ENCODE measurements at places on chromosomes 11 and 22.

- no peak for DNase-seq
Observed at GRCh38 chr11:97019754-97020153, 629.9 kb downstream of the JRKL start.

DNA sequence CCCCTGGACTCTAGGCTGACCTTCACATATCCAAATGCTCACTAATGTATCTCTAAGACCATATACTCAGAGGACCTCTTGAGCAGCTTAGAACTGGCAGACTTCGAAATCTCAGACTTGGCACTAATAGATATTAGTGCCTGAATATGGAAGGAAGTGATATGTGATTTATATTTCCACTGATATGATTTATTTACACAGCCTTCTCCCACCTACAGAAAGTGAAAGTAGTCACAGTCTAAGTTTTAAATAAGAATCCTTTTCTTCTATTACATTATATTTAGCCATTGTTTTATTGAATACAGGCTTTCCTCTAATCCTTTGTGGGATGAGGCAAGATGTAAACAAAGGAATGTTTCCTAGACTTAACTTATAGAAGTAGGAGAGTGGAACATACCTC, 6.7 kb upstream of the NAV2 start:
- DNase-seq, result no peak

- DNase-seq, result no peak
Observed at GRCh38 chr22:27474711-27475547, 326.6 kb downstream of the MN1 start.

GRCh38 chr11:68891351-68891948, 12.2 kb downstream of the MRPL21 start:
- no peak for DNase-seq

- DNase-seq, result no peak
Observed at GRCh38 chr22:22820076-22820475, 67.5 kb upstream of the IGLL5 start.

DNA sequence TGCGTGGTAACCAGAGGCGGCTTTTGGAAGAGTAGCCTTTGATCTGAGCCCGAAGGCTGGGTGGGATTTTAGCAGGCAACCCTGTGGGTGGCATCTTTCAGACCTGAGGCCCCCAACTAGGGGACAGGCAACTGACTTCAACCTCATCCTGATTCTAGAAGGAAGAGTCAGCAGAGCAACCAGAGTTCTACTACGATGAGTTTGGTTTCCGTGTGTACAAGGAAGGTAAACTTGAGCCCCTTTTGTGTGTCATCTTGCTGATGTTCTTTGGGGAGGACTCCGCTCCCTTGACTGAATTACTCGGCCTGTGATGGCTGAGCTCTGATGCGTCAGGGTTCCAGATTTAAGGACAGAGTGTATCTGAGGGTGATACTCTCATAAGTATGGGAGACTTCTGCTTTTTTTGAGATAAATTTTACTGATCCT, 31.6 kb downstream of the SGSM3 start:
- DNase-seq, result no peak

DNA sequence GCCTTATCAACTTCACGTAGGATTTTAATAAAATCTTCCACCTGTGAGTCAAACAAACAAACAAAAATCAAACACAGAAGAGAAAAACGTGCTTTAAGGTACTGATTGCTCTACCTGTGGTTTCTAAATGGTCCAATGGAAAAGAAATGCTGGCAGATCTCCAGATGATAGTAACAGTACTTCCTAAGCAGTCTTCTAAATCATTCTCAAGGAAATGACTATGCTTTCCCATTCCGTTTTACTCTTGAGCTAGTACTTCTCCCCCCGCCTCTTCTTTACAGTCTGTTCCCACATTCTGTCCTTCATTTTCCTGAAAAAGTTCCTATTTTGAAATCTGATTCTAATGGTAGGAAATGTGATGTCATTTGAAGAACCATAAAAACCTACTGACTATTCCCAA, 25.4 kb downstream of the SAAL1 start:
- DNase-seq, result no peak

GRCh38 chr11:28730336-28730735, 622.1 kb downstream of the METTL15 start:
- DNase-seq, result no peak

DNA sequence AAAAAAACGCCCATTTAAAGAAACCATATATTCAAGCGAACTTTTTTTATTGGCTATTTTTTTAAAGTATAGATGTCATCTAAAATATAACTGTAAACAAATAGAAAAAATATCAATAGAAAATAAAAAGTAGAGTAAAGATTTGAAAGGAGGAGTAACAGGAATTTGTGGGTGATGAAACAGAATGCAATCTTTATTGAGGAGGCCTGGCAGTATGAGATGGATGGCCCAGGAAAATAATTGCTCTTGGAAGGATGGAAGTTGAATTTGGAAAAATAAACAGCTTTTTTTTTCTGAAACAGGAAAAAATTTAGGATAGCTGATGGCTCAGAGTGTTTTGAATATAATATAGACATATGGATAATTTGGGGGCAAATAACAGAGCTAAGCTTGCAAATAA, 219.0 kb downstream of the CASP12 start:
- DNase-seq, result no peak

DNA sequence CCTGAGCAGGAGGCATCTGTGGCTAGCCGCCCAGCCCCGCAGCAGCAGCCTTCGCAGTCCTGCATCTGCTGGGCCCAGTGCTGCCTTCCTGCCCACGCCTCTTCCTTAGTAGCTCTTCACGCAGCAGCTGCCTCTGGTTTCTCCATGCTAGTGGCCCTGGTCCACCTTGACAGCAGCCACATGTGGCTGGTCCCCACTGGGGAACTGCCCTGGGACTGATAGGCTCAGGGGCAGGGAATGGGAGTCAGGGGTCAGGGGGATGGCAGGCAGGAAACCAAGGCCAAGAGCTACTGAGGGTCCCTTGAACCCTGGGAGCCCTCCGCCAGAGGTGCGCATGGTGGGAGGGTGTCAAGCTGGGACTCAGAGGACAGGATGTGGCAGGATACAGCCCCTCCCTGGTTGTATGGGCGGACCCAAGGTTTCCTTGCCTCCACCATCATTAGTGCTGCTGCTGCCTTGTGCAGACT, 99.4 kb upstream of the PITPNB start:
- DNase-seq, result no peak

- DNase-seq, result no peak
Observed at GRCh38 chr11:81707881-81708280, 1025.8 kb downstream of the FAM181B start.

DNA sequence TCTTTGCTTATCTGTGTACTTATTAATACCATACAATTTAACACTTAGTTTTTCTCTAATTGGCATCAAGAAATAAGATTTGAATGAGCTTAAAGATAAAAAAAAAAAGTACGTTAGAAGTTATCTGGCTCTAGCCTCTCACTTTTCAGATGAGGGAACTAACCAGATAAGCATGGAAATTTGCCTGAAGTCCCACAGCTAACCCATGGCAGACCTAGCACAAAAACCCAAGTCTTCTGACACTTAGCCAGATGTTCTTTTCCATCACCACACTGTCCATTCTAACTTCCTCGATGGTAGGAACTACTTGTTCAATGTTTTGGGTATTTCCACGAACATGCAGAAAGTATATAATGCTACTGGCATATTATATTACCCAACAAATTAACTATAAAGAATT, 7.4 kb upstream of the SOX6 start:
- DNase-seq, result no peak

- DNase-seq, result no peak
Observed at GRCh38 chr22:28351476-28351875, 328.2 kb downstream of the TTC28 start.

DNA sequence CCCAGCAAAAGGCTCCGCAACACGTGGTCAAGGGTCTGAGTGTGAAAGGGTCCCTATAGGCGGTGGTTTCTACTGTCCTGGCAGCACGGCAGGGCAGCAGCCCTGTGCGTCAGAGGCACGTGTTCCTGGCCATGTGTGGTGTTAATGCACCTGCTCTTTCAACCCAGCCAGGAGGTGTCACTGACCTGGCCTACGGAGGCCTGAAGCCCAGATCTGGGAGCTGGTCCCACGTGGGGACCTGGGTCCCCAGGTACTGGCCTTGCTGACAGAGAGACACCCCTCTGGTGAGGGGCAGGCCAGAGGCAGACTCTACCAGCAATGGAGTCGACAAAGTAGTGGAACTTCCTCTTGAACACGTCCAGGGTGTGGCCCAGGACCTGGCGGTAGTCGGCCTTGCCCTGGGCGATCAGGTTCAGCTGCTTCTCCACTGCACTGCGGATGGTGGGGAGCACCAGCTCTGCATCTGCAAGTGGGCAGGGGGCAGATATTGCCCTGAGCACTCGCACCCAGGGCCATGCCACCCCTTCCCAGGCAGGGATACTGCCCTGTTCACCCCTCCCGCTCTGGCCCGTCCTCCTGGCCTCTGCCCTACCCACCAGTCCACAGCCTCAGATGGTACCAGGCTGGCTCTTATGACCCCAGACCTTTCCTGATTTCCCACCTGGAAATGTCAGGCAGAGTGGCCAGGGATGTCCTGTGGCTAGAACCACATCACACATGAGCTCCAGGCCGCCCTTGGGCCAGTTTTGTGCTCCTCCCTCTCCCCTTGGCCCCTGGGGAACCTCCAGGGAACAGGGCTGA, 6.8 kb upstream of the PPM1F start:
- DNase-seq, result no peak

DNA sequence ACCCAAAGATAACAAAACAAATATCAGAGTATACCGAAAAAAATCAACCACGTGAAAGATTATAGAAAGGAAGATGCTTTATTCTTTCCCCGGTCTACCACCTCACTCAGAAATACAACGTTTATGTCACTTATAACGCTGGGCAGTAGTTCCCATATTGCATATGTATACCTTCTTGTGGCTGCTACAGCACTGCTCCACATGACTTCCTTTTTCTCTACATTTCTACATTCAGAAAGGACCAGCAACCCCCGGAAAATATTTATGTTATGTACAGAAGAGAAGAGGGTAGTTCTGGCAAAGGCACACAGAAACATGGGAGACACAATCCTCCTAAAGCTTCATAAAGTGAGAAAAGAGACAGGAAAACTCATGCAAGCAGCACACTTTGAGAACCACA, 56.8 kb downstream of the MTMR2 start:
- no peak for DNase-seq

DNA sequence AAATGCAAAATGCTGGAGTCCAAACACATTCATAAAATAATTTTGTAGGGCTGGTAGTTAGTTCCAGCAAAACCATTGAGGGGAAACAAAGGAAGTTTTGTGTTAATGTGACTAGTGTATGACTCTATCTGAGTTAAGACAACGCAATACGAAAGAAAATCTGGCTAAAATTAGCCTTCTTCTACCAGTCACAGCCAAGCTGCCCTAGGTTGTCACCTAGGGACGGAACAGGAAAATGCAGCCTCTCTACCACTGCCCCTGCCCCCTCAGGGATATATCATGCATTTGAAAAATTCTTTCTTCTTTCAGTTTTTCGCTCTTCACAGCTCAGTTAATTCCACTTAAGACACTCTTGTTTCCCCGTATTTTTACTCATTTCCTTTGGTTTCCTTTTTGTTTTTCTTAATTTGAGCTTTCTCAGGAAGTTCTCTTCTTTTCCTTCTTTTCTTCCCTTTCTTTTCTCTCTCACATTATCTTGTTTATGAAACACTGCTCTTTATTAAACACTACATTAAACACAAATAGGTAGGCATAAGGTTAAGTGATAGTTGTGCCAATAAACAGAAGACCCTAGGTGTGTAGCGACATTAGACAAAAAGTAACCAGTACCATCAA, 30.6 kb downstream of the KIRREL3 start:
- no peak for DNase-seq

DNA sequence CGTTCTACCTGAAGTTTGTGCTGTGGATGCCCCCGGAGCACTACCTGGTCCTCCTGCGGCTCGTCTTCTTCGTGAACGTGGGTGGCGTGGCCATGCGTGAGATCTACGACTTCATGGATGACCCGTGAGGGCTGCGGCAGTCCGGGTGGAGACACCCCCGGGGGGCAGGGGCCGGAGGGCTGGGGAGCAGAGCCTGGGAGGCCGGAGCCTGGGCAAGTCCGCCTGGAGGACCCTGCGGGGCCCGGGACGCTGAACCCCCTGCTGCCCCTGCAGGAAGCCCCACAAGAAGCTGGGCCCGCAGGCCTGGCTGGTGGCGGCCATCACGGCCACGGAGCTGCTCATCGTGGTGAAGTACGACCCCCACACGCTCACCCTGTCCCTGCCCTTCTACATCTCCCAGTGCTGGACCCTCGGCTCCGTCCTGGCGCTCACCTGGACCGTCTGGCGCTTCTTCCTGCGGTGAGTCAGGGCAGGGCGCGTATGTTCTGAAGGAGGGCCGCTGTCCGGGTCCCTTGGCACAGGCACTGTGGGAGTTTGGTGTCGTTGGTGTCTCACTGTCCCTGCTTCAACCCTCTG, 17.3 kb downstream of the RNH1 start:
- no peak for DNase-seq
